SK-N-SH treated with all-trans-retinoic acid at 6 μM for 48 hours (cell line): ENCODE measurements at places on chromosomes 5 and 9.
A peak's percentile ranks its signal among the peaks of the same experiment; 100 is the strongest.

- ATAC-seq = no peak
Measured at GRCh38 chr5:140073296-140073695, 30.2 kb upstream of the NRG2 start.

GRCh38 chr5:15510092-15510491, 10.1 kb downstream of the FBXL7 start:
- ATAC-seq = peak; percentile 79

DNA sequence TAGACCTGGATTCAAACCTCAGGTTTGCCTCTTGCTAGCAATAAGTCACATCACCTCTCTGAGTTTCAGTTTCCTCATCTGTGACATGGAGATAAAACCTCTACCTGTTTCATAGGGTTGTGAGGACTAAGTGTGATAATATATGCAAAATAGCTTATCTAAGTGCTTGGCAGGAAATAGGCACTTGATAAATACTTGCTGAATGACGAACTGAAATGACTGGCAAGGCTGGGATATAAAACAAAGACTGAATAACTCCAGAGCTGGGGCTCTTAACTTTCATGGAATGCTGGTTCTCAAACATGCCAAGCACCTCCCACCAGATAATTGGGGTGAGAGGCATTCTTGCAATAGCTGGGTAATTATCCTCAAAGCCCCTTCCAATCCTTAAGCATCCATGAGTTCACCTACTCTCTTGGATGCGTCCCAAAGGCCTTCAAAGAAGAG, 87.6 kb downstream of the ADRB2 start:
- ATAC-seq = peak; percentile 64

GRCh38 chr9:341634-342421, 127.2 kb downstream of the DOCK8 start:
- ATAC-seq = no peak

- ATAC-seq = no peak
Measured at GRCh38 chr5:175894271-175894670, 22.9 kb downstream of the CPLX2 start.
